ENCODE measurements at places on chromosomes 6 and 20. TPM values are rescaled to one million over a fixed set of nuclear protein-coding genes. Genes with fewer than 3 reads are reported as not detected.

- no peak overlapping the region for H3K4me3 ChIP-seq
- H3K4me1 ChIP-seq: no peaks in the 10 kb centered on the region
- no peaks in the 10 kb centered on the region for H3K36me3 ChIP-seq
- no peak overlapping the region for H3K27ac ChIP-seq
- DNase-seq: no peak
Observed at GRCh38 chr6:134768931-134769330, 181.0 kb downstream of the ALDH8A1 start.

The ETV7 gene
- total RNA-seq: 0.51 TPM

DNA sequence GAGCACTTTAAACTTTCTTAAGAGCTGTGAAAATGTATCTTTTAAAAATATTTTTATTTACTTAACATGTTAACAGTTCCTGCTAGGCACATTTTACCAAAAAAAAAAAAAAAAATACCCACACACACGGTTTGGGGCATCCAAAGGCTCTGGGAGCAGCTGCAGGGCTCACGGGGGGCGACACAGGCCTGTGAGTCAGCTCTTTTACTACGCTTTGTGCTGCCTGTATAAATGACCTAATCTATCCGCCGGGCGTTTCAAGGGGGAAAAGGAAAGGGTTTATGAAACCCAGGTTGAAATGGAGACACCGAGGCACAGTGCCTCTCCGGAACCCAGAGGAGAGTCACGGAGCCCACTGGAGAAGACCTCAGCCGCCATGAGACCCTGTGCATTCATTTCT, 40.4 kb downstream of the DLL1 start:
- H3K4me1 ChIP-seq: no peaks in the 10 kb centered on the region
- no peak for DNase-seq
- no peaks in the 10 kb centered on the region for H3K36me3 ChIP-seq
- H3K4me3 ChIP-seq: no peak overlapping the region
- H3K27me3 ChIP-seq: no peaks in the 10 kb centered on the region
- no peak overlapping the region for H3K27ac ChIP-seq

DNA sequence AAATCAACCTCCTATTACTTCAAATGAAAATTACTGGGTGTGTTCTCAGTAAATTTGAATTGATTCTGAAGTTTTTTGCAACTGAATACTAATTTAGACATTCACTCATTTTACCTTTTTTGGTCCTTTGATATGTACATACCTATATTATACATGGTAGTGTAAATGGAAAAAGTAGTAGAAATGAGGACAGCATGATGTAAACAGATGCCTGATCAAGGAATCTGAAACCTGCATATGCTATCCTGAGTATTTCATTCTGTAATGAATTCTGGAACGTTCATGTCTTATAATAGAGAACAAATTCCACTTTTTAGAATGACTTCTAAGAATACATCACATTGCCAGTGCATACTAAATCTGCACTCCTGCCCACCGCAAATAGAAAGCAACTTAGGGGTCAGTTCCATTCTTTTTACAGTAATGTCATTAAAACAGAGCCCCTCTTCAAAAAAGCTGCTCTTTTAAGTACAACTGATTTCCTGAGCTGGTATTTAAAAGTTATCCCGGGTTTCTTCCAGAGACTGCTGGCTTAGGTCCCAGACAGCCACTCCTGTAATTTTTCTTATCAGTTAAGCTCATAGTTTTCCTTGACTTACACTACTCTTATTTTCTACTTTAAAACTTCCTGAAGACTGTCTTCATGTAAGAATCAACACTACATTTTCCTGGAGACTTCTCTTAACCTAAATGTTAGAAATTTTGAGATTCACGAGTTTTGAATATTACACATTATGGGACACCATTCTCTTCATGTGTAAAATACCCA, 48.4 kb downstream of the MAP3K7 start:
- DNase-seq: no peak
- H3K36me3 ChIP-seq: peaks cover 12% of the 10 kb centered on the region

DNA sequence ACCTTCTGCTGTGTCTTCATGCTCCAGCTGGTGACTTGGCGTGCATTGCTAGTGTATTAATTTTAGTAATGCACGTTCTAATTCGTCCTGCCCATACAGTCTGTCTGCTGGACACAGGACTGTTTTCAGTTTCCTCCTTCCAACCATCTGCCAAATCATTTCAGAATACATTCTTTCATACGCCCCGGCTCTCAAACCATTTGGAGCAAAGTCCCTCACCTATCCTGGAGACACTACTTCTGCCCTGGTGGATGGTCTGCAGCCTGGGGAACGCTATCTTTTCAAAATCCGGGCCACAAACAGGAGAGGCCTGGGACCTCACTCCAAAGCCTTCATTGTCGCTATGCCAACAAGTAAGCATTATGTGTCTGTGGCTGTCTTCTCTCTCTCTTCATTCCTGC, 60.5 kb downstream of the FNDC1 start:
- no peak for DNase-seq
- H3K27ac ChIP-seq: no peak overlapping the region
- no peak overlapping the region for H3K4me3 ChIP-seq
- H3K27me3 ChIP-seq: peaks cover 31% of the 10 kb centered on the region

GRCh38 chr6:144314003-144314485, 28.9 kb downstream of the UTRN start:
- no peaks in the 10 kb centered on the region for H3K27me3 ChIP-seq
- no peak for DNase-seq
- H3K27ac ChIP-seq: no peak overlapping the region
- H3K4me1 ChIP-seq: peaks cover 7% of the 10 kb centered on the region
- no peaks in the 10 kb centered on the region for H3K36me3 ChIP-seq

DNA sequence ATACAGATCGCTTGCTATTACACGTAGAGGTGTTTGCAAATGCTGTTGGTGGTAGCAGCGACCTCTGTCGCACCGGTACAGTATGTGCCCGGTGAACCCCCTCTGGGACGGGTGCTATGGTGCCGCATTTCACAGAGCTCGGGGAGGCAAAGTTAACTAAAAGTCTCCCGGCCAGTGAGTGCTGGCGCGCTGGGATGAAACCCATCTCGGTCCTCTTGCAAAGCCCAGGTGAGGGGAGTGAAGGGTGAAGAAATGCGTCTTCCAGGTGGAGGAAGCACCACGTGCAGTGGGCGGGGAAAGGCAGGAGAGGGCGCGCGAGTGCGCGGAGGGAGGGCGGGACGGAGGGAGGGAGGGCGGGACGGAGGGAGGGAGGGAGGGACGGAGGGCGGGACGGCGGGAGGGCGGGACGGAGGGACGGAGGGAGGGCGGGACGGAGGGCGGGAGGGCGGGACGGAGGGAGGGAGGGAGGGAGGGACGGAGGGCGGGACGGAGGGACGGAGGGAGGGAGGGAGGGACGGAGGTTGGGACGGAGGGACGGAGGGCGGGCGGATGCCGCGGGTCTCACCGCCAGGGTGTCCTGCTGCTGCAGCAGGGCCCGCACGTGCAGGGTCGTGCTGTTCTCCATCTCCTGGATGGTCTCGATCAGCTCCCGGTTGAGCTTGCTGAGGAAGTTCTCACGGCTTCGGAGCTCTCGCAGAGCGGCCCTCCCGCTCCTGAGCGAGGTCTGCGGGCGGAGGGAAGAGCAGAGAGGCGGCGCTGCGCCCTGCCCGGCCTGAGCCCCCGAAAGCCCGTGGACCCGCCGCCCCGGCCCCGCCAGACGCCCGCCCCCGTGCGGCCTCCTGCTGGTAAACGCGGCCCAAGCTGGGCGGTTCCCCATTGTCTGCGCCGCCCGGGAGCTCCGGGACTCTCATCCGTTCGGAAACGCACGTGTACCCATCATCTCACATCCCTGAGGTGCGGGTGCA, 11.7 kb downstream of the C20orf96 start:
- no peak for DNase-seq
- H3K27me3 ChIP-seq: no peaks in the 10 kb centered on the region
- H3K4me3 ChIP-seq: peak overlapping the region; percentile 12
- H3K36me3 ChIP-seq: peaks cover 3% of the 10 kb centered on the region

The PHACTR1 gene
- 0.11 TPM for total RNA-seq

DNA sequence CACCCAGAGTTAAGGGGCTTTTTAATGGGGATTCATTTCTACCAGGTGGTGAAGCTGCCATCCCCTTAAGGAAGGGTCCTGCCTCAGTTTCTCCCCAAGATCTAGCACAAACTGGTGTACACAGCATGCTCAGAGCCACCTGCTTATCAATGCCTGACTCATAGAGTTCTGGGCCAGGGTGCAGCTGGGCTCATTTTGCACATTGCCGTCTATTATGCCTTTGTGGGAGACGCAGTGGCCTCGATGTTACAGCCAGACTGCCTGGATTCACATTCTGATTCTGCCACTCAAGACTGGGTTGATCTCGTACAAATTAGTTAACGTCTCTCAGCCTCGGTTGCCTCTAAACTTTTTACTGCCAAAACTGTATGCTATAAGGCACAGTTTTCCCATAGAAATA, 365.7 kb downstream of the ZFAND3 start:
- no peaks in the 10 kb centered on the region for H3K27me3 ChIP-seq
- H3K27ac ChIP-seq: no peak overlapping the region
- H3K36me3 ChIP-seq: no peaks in the 10 kb centered on the region
- no peak for DNase-seq

- no peaks in the 10 kb centered on the region for H3K4me1 ChIP-seq
- H3K36me3 ChIP-seq: no peaks in the 10 kb centered on the region
- no peak overlapping the region for H3K27ac ChIP-seq
- no peak for DNase-seq
Observed at GRCh38 chr20:18778690-18779392, 34.7 kb upstream of the SCP2D1 start.

The TPBG gene
- not detected for total RNA-seq

GRCh38 chr6:108556250-108556649, 4.5 kb upstream of the FOXO3 start:
- no peaks in the 10 kb centered on the region for H3K36me3 ChIP-seq
- H3K27ac ChIP-seq: no peak overlapping the region
- H3K4me3 ChIP-seq: no peak overlapping the region
- DNase-seq: no peak

DNA sequence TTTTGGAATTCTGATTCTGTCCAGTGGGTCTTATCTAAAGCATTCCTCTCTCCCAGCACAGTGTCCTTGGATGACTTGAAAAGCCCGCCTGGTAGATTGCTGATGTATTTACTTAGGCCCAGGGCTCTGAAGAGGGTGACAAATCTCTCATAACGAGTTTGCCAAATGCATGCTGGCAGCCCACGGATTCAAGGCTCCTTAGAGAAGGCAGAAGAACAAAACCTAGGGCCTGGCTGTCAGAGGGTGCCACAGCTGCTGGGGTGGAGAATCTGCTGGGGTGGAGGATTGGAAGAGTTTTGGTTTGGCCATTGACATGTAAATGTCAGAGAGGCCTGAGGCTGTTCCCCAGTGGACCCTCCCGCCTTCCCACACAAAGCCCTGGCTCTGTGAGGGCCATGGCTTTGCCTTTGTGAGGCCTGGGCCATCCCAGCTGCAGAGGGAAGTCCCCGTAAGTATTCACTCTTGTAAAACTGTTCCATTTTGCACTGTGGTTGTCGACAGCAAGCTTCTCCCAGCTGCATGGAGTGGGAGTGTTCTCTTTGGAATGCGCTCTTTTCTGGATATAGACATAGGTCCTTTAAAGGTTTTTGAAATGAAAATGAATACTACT, 50.3 kb downstream of the ANKRD6 start:
- H3K27ac ChIP-seq: no peak overlapping the region
- H3K4me1 ChIP-seq: peaks cover 5% of the 10 kb centered on the region
- no peak for DNase-seq
- no peaks in the 10 kb centered on the region for H3K27me3 ChIP-seq
- H3K36me3 ChIP-seq: no peaks in the 10 kb centered on the region

The TAGAP gene
- 113 TPM for total RNA-seq

The CCM2L gene
- not detected for total RNA-seq

The C2 gene
- total RNA-seq: 0.99 TPM

DNA sequence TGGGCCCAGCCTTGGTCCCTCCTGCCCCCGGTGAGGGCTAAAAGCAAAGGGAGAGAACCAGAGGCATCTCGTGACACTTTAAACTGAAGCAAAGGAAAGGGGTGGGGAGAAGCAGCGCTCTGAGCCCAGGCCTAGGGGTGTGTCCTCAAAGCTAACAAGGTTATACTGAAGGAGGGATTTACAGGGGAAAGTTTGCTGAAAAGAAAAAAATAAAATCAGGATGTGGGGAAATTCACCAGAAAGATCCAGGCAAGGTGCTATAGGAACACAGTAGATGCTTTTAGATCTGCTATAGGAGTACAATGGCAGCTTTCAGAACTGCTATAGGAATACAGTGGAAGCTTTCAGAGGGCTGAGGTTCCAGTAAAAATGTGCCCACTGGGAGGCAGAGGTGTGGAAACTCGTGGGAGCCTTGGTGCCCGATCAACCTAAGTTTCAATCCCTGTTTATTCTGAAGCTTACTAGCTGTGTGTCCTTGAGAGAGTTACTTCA, at the start of gene COL9A1:
COL9A1 (minus strand) TSS at position 51 of the 492 bp plus-strand sequence. CDS start 160 bp downstream, outside the sequence.
- no peak for DNase-seq
- H3K36me3 ChIP-seq: no peaks in the 10 kb centered on the region
- H3K27me3 ChIP-seq: peaks cover 19% of the 10 kb centered on the region
- H3K4me1 ChIP-seq: no peaks in the 10 kb centered on the region
- no peak within 1 kb of the TSS for H3K4me3 ChIP-seq

GRCh38 chr20:36481380-36482043, 59.8 kb upstream of the MYL9 start:
- H3K36me3 ChIP-seq: no peaks in the 10 kb centered on the region
- no peak for DNase-seq
- H3K4me1 ChIP-seq: peaks cover 14% of the 10 kb centered on the region
- no peak overlapping the region for H3K4me3 ChIP-seq
- H3K27ac ChIP-seq: no peak overlapping the region

The TFAP2C gene
- total RNA-seq: not detected

GRCh38 chr20:20571068-20571780, 141.2 kb downstream of the RALGAPA2 start:
- H3K27me3 ChIP-seq: no peaks in the 10 kb centered on the region
- no peak overlapping the region for H3K27ac ChIP-seq
- DNase-seq: no peak
- no peaks in the 10 kb centered on the region for H3K4me1 ChIP-seq

DNA sequence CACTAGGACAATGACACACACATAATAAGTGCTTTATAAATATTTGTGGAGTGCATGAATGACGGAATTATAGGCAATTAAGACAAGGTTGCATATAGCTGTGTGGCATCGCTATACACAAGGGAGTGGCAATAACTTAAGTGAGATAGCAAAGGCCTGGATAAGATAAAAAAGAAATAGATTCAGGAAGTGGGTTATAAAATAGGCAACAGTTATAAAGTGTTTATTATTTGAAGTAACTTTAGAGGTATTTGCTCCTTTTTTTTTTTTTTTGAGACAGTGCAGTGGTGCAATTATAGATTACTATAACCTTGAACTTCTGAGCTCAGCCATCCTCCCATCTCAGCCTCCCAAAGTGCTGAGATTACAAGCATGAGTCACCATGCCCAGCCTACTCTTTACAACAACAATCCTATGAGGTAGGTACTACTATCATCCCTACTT, 75.9 kb upstream of the LOC128125822 start:
- H3K27ac ChIP-seq: no peak overlapping the region
- no peak for DNase-seq
- no peaks in the 10 kb centered on the region for H3K36me3 ChIP-seq
- no peaks in the 10 kb centered on the region for H3K4me1 ChIP-seq
- no peak overlapping the region for H3K4me3 ChIP-seq
- H3K27me3 ChIP-seq: no peaks in the 10 kb centered on the region

- H3K4me1 ChIP-seq: no peaks in the 10 kb centered on the region
- no peaks in the 10 kb centered on the region for H3K36me3 ChIP-seq
- no peak for DNase-seq
- H3K27ac ChIP-seq: no peak overlapping the region
- H3K4me3 ChIP-seq: no peak overlapping the region
- H3K27me3 ChIP-seq: no peaks in the 10 kb centered on the region
Observed at GRCh38 chr6:98041921-98042320, 758.9 kb upstream of the MMS22L start.

The FAM83D gene
- 13.8 TPM for total RNA-seq

The MAS1 gene
- not detected for total RNA-seq

The MEP1A gene
- total RNA-seq: not detected

The AKAP7 gene
- 6.2 TPM for total RNA-seq
